HT-29 (cell line): ENCODE measurements at places on chromosomes 5 and 9. TPM values are rescaled to one million over a fixed set of nuclear protein-coding genes. Genes with fewer than 3 reads are reported as not detected.

DNA sequence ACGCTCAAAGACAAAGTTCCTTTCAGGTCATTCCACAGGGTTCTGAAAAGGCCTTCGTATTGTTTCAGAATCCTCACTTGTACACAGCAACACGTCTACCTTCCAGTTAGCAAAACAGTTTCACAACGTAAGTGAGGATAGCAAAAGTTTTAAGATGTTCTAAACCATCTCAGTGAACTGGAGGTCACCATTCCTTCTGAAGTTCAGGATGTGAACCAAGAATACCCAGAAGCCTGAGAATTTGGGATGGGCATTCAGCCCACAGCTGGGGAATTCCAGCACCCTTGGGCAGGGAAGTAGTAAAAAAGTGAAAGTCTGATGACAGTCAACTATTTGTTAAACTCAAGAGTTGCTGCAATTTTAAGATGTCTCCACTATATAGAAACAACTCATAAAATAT is 224.5 kb downstream of the BNC2 start:
- no peak for DNase-seq

GRCh38 chr5:65126542-65127069 is 355.1 kb downstream of the ADAMTS6 start:
- no peak for DNase-seq

DNA sequence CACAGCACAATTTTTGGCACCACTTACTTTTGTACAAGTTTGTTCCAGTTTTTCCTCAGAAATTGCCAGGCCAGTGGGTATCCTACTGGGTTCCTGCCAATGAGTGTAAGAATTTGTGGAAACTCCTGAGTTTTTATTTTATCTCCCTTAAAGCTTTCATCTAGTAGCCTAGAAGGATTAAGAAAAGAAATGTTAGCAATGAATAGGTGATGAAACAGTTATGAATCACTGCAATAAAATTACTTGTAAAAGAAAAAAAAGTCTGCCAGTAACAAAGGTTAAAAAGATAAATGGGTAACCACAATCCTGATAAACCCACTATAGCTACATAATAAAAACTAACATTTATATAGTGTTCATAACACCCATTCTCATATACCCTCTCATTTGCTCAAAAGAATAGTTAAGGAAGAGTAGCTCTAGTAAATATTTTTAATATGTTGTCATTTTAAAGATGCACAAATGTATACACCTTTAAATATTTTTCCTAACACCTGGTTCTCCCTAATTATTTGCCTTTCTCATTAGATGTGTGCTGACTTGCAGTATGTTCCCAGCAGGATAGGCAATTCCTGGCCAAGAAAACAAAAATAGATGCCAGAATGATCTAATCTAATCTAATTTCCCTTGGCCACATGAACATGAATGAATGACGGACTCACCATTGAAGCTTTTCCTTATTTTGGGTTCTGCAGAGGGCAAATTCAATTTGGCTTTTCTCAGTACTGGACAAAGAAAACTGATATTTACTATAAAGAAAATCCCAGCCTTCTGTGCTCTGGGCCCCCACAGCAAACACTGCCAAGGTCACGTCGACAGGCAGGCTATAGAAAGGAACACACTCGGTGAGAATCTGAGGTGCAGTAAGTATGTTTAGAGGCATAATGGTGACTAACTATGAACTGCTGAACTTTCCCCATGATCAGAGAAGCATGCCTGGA is 26.4 kb downstream of the ERAP1 start:
- peak; percentile 56 for DNase-seq

DNA sequence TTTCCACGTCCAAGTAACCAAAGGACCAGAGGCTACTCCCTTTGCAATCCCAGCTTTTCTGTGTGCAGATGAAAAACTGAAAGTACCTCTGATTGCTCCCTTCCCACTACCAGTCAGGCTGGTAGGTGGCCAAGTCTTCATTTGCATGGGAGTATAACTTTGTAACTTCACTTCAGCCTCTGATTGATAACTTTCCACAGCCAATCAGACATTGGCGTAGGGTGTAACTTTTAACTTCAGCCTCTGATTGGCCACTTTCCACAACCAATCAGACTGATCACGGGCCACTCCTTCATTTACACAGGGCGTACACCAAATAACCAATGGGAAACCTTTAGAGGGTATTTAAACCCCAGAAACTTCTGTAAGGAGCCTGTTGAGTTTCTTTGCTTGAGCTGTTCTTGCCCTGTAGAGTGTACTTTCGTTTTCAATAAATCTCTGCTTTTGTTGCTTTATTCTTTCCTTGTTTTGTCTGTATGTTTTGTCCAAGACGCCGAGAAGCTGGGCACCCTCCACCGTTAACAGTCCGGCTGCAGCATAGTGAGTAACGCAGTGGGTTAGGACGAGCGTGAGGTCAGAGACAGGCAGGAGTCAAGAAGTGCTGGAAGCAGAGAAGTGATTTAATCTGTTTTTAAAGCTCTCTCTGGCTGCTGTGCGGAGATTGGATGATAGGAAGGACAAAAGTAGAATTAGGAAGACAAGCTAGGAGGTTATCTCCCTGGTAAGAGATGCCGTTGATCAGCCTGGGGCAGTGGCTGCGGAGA is 3.5 kb upstream of the EXOSC2 start:
- DNase-seq, result peak; percentile 94

DNA sequence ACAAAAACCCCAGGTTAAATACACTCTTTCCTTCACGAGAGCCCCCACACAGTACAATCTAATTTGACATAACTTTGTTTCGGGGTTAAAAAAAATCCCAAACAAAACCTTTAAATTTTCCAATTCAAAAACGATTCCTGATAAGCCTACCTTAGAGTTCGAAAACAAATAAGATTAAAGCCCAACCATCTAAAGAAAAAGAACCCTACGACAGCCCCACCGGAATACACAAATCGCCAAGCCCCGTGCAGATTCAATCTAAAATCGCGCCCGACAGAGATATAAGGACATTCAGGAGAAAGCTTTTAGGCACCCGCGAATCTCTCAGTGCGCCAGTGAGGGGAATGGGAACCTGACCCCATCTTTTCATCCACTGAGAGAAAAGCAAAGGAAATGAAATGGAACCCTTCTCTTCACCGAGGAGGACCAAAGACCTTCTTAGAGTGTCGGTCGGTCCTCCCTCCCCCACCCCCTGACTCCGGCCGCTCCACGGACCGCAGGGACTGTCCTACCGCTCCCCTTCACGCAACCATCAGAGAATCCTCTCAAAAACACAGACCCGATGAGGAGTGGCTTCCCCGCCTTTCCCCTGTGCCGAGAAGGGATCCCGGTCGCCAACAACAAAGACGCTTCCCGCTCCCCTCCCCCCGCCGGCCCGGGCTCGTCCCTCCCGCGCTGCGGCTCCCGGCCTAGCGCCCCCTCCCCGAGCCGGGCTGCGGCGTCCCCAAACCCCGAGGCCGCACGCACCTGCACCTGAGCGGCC is 925 bp downstream of the ABHD17B start:
- DNase-seq, result peak; percentile 49

- no peak for DNase-seq
Observed at GRCh38 chr5:72096602-72097188, 10.6 kb upstream of the MAP1B start.

DNA sequence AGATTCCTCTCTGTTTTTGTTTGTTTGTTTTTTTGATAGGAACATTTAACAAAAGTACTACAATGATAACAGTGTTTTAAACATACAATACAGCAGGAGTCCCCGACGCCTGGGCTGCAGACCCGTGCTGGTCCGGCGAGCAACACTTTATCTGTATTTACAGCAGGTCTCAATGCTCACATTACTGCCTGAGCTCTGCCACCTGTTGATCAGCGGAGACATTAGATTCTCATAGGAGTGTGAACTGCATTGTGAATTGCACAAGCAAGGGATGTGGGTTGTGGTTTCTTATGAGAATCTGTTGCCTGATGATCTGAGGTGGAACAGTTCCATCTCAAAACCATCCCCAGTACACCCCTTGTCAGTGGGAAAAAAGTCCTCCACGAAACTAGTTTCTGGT is 1068.5 kb upstream of the CDH10 start:
- peak; percentile 7 for DNase-seq

DNA sequence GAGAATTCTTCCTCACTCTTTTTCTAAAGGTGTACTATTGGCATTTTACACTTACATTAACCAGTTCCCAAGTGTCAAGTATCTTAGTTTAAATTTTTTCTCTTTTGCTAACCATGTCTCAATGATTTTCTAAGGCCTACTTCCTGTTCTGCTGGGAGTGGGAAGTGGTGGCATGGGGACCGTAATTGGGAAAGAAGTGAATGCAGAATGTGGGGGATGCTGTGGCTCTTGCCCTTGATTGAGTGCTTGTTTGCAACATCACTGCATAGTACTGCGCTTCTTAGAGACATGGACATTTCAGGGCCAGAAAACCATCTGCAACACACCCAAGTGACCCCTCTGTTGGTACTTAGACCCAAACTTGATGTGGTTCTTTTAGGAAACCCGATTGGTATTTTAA is 32.8 kb downstream of the MRRF start:
- DNase-seq, result no peak

Gene UGT3A2
- not detected in 2 replicates for total RNA-seq

DNA sequence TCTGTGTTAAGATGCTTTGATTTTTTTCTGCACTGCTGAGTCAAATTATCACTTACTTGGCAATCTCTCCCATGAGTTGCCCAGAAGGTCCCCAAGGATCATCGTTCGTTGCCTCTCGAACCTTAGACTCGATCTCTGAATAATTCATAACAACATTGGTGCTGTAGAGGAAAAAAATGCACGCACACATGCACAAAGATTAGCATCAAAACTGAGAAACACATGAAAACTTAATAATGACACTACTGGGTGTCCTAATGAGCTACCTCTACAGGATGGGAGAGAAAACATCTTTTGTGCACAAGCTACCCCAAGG is 41.6 kb downstream of the CLINT1 start:
- no peak for DNase-seq

DNA sequence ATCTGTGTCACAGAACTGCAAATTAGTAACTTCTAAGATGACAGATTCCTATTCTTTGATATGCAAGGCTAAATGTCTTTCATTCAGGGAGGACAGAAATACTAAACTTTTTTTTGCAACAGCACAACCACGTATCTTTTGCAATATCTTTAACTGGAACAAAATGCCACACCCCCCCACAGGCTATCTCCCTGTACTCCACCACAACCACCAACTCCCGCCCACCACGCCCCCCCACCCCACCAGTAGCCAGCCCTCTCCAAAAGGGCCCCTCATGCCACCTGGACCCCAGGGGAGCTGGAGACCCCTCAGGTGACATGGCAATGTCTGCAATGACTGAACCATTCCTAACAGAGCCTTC is 131.8 kb downstream of the ROR2 start:
- no peak for DNase-seq

DNA sequence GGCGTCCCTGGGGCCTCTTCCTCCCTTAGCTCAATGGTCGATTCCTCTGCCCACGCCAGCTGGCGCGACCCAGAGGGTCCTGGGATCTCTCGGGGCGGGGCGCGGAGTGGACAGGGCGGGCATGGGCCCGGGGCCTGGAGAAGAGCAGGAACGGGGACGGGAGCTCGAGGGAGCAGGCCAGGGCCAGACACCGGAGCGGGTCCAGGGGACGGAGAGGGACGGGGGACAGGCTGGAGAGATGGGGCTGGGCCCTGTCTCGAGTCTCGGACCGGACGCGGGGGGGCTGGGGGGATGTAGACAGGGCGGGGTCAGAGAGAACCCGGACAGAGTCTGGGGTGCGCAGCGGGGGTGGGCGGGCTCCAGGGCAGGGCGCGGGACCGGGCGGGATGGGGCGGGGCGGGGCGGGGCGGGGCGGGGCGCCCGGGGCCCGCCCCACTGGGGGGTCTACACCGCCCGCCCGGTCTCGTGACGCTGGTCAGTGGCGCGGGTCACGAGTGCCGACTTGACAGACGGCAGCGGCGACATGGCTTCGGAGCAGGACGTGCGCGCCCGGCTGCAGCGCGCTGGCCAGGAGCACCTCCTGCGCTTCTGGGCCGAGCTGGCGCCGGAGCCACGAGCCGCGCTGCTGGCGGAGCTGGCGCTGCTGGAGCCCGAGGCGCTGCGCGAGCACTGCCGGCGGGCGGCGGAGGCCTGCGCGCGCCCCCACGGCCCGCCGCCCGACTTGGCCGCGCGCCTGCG is at the start of gene UAP1L1:
Gene UAP1L1, plus strand, starts transcription at position 508 of the 738 bp plus-strand sequence. Its CDS starts 16 bp downstream, at position 524.
- no peak for DNase-seq

Gene CDH12
- not detected in 2 replicates for total RNA-seq

DNA sequence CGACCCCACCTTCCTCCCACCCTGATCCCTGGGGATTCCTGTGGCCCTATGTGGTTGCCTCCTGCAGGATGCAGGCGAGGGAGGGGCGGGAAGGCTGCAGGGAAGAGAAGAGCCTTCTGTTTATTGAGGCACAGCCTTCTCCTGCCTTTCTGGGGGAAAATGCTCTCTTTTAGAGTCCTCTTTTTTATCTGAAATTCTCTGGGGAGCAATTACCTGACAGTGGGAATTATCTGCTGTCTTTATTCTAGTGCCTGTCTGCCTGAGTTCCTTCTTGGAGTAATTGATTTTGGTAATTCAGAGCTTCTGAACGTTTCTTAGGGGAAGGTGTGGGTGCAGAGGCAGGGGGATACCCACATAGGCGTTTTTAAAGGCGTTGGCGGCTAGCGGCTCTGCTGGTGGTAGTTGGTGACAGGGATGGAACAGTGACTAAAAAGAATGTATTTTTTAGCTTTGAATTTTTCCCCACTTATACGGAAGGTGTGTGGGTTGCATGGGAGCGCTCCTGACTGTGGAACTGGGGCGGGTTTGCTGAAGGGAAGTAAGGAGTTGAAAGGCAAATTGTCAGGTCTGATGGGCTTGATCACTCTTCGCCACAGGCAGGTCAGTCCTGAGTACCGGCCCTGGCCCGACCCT is 35.2 kb upstream of the DAB2IP start:
- DNase-seq, result no peak

Gene TMC1
- 0.26 and 0.53 TPM in 2 replicates for total RNA-seq

Gene ANKRD55
- total RNA-seq, result not detected in 2 replicates

- DNase-seq, result no peak
Observed at GRCh38 chr5:4716781-4717180, 423.3 kb upstream of the ADAMTS16 start.

Gene GZMA
- not detected in 2 replicates for total RNA-seq

GRCh38 chr9:128558431-128559310 is 6.3 kb downstream of the SPTAN1 start:
- peak; percentile 67 for DNase-seq

GRCh38 chr9:21322911-21323461 is 12.2 kb downstream of the KLHL9 start:
- no peak for DNase-seq

- DNase-seq, result no peak
Observed at GRCh38 chr5:14675865-14676300, 11.4 kb downstream of the OTULIN start.

Gene SOX30
- total RNA-seq, result 0.15 and 0.37 TPM in 2 replicates

Gene PDZD2
- total RNA-seq, result not detected in 2 replicates

Gene DDX4
- total RNA-seq, result not detected in 2 replicates

GRCh38 chr5:55821731-55822512 is 29.2 kb upstream of the IL31RA start:
- no peak for DNase-seq
